CD4-positive, alpha-beta T cell treated with Interleukin-4 for 4 hours (primary cell): ENCODE measurements at places on chromosomes 4 and X.

DNA sequence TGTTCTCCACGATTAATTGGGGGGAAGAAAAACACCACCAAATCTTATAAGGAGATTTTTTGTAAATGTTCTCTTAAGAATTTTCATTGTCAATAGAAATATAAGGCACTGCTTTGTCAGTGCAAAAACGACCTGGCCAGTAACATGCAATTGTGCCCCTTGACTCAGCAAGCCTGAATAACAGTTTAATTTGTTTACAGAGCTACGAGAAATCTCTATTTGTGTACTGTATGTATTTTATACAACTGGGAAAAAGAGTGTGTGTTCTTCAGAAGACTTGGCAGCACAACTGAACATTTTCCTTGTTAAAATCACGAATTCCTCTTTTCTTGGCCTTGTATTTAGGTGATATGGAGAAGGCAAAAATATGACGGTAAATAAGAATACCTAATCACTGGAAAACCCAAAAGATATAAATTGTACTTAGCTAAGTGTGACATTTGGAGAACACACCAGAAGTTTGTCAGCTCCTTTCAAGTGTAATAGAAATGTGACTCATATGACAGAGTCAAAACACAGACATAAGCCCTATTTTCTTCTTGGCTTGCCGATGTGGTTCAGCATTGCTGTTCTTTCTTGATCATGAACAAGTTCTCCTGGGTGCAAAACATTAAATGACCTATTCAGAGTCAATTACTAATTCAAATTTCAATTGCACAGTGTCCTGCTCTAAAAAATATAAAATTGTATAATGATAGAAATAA, 945.0 kb upstream of the INTU start:
- DNase-seq = no peak

- no peak for DNase-seq
Measured at GRCh38 chr4:21915761-21916160, 32.8 kb downstream of the KCNIP4 start.

DNA sequence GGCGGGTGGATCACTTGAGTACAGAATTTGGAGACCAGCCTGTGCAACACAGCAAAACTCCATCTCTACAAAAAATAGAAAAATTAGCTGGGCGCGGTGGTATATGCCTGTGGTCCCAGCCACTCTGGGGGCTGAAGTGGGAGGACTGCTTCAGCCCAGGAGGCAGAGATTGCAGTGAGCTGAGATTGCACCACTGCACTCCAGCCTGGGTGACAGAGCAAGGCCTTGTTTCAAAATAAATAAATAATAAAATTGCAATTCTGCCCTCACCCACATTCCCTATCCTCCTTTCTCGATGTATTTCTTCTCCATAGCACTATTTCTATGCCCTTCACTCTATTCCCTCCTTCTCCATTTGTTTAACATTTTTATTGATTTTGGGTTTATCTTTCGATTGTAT, 8.7 kb upstream of the SLAIN2 start:
- no peak for DNase-seq

GRCh38 chrX:2572740-2573139, 72.0 kb upstream of the DHRSX start:
- no peak for DNase-seq

DNA sequence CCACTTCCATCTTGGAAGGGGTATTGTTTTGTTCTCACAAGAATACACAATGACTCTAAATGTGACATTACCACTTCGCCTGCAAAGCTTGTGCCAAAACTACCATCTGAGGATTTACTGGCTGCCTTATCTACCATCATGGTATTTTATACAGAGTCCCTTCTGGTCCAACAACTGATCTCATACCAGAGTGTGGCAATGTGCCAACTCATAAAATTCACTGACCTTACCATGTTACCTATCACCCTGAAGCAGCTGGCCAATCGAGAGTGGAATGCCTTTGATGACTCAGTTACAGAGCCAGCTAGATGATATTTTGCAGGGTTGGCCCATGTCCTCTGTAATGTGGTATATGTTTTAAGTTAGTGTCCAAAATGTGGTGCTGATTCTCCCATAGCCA, 3.8 kb upstream of the SERPINA7 start:
- DNase-seq = no peak

DNA sequence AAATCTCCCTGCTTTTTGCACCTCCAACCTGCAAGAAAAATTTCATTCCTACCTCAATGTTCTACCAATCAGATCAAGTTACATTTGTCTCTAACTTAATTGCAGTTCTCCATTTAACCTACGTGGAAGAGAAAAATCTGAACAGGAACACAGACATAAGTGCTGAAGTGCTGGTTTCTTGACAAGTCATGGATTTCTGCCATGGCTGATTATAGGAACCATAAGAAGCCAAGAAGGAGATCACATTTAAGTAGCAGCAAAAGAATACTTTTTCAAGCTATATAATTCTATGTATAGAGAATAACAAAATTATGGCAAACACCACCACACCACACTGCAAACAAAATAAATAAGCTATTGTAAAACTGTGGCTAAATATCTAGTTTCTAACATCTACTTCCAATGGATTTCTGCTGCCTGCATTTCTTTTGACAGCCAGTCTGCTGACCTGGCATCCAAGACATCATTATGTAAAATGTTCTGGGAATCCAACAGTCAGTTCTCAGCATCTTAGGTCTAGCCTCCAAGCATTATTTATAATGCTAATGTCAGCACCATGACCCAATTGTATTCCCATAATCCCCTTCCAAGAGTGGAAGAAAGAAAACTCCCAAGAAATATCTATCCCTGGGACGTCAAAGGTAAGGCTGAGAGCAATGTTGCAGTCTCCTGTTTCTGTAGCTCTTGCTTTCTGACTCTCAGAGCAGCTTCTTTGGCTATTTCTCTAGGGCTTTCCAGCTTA, 50.8 kb upstream of the GAB1 start:
- no peak for DNase-seq

- DNase-seq = no peak
Measured at GRCh38 chr4:173181848-173182247, 13.2 kb downstream of the GALNT7 start.

DNA sequence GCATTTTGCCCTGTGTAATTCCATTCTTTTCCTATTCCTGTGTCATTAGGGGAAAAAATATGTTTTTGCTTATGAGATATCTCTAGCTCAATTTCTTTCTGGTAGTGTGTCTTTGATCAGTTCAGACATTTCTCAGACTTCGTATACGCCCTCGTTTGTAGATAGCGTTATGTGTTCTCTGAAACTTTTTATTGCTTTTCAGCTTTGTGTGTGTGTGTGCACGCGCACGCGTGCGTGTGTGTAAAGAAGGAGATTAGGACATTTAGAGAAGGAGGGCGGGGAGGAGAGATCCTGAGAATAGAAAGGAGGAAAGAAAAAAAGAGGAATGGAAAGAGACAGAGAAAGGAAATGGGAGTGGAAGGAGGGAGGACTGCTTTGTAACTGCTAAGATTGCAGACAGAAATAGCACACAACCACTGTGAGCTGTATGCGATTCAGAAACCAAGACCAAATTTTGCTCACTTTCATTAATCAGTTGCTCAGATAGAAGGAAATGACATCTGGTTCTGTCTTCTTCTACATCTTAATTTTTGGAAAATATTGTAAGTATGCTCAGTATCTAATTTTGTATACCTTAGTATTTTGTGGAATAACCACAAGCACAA, at the start of gene RXFP1:
RXFP1 (plus strand) TSS at position 399 of the 605 bp plus-strand sequence; CDS start at position 494, 95 bp downstream.
- no peak for DNase-seq

- DNase-seq = no peak
Measured at GRCh38 chr4:33715841-33716395, 2528.4 kb downstream of the ARAP2 start.

DNA sequence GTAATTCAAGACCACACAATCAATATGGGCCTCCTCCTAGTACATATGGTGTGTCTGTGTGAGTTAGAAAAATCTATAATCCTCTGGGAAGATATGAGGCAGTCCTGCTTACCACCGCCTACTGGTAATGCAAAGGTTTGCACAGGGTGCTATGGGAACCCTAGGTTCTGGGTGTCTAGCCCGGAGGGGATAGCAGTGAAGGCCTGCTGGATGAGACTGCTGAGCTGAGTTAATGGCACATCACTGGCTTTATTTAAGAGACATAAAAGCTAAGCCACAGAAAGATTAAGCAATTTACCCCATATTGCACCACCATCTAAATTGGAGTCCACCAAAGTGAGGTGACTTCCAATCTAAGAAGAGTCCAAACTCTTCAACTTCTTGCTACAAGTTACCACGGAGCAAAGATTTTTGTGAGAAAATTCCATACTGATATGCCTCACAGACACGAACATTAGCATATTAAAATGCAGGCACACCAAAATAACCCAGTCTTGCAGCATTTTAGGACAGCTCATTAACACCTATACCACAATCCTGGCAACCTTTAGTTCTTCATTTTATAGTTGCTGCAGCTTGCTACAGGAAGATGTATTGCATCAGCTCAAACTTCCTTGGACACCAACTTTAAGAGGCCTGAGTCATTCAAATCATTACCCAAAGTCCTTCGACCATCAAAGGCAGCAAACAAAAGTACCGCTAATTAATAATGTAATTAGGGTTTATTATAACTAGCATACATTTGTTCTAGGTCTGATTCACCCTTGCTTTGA, 13.7 kb downstream of the DGKK start:
- no peak for DNase-seq

- DNase-seq = no peak
Measured at GRCh38 chrX:125319646-125320521, at the start of gene TEX13C. Gene TEX13C, plus strand, starts transcription at chrX:125319871. Its CDS starts 249 bp downstream, at chrX:125320120.

DNA sequence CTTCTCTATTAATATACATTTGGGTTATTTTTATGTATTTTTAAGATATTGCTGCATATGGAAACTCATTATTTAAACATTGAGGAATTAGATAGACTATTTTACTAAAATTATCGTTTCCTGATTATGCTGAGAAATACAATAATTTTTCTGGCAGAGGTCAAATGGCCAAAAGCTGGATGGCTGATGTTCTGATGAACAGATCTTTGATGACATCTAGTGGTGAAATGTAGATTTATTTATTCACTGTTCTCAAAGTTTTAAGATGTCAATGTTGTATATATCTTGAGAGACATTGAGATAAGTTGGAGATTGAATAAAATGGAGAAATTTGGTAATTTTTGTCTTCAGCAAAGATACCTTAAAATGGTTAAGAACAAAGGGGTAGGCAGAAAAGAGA, 96.2 kb downstream of the UGT8 start:
- DNase-seq = peak; percentile 19
